ENCODE measurements at places on chromosomes 2 and 18.
A peak's percentile ranks its signal among the peaks of the same experiment; 100 is the strongest.

GRCh38 chr2:2801458-2801857 lies 470.4 kb upstream of the MYT1L start:
- DNase-seq: no peak

- DNase-seq: no peak
Observed at GRCh38 chr18:30481871-30482270, 560.7 kb downstream of the DSC3 start.

DNA sequence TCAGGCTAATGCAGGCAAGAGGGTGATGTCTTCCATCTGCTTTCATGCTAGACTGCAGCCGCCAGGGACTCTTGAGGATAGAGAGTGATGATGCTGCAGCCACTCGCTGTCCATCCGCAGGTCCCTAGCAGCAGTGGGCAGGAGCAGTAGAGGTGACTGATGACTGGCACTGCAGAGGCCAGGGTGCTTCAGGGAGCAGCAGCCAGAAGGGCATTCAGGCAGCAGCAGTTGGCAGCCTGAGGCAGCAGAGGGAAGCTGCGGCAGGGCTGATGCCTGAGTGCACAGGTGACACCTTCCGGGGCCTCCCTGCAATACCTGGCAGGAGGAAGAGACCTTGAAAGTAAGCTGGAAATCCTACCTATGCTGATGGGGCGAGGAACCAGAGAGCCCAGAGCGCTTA lies 214.2 kb downstream of the ICOS start:
- DNase-seq: no peak

GRCh38 chr2:229610872-229611271 lies 103.5 kb downstream of the DNER start:
- no peak for DNase-seq

GRCh38 chr2:58054264-58054663 lies 7.7 kb downstream of the VRK2 start:
- no peak for DNase-seq

- DNase-seq: no peak
Observed at GRCh38 chr2:2762913-2763312, 431.8 kb upstream of the MYT1L start.

DNA sequence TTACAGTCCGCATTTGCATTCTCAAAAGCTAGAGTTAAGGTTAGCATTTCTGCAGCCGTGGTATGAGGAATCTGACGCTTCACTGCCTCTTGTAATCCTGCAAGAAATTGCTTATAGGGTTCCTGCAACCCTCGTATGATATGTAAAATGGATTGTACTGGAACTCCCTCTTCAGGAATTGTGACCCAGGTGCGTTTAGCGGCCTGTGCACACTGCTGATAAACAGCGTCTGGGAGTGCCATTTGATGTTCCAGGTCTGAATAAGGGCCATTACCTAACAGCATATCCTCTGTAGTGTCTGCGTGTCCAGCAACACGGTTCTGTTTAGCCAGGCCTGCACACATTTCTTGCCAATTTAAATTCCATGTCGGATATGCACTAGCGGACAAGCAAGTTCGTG lies 42.5 kb downstream of the CXCR4 start:
- DNase-seq: no peak

GRCh38 chr2:58436872-58437271 lies 195.7 kb upstream of the FANCL start:
- DNase-seq: no peak

DNA sequence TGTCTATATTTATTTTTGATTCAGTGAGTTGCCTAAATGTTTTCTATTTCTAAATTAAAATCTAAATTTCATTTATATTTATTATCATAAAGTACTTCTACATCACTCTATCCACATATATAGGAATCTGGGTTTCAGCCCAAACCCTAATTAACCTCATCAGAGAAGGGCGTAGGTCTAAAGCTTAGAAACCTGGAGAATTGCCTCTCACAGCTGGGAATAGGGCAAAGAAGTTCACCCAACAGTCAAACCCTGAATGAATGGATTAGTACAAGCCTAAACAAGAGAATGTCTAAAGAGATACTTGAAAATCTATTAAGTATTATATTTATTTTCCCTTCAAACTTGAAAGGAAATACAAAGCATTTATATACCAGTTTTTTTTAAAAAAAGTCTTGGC lies 26.2 kb downstream of the TFPI start:
- peak; percentile 58 for DNase-seq

- no peak for DNase-seq
Observed at GRCh38 chr2:141878016-141878415, 252.8 kb downstream of the LRP1B start.

DNA sequence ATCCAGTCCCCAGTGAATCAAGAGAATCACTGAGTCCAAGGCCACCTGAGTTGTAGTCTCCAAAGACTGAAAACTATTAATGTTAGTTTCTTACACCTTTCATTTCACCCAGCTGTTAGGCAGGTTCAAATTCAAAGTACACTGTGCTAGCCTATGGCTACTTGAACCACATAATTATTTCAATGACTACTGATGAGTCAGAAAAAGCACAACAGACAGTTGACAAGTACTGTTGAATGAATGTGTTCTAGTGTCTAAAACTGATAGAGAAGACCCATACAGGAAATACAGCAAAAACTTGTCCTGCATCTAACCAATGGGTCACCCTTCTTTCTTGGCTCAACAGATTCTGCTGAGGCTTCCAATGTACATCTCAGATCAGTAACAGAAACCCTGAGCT lies 160.9 kb downstream of the MYO5B start:
- DNase-seq: no peak

GRCh38 chr18:47577520-47577919 lies 326.1 kb upstream of the SKOR2 start:
- no peak for DNase-seq

- no peak for DNase-seq
Observed at GRCh38 chr2:8856176-8856575, 18.8 kb upstream of the KIDINS220 start.

DNA sequence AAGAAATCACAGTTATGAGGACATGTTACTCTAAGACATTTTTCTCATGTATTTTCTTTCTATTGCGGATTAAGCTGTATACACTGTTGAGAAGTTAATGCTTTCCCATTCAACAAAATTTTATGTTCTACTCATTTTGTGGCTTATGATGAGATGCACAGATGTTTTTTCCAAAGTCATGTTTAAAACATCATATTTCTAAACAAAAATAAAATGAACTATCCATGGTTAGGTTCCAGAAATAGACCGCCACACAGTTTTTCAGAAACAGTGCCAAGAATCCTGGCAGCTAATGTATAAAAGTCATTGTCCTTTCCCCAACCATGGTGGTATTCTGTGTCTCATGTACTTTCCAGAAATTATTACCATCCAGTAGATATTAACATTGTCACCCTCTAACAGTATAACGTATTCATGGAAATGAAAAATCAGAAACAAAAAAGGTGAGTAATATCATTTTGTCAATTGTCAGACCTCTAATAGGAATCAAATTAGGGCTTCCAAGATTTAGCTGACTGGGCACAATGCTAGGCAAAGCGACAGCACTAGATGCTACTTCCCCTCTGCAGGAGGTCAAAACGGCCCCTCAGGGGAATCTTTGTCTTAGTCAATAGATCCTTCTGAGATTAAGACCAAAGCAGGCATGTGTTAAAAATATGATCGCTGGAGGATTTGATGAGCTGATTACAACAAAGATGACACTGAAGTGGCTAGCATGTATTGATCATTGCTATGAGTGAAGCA lies 54.4 kb upstream of the ZNF397 start:
- no peak for DNase-seq

GRCh38 chr2:12203528-12203927 lies 457.1 kb downstream of the LPIN1 start:
- DNase-seq: no peak

DNA sequence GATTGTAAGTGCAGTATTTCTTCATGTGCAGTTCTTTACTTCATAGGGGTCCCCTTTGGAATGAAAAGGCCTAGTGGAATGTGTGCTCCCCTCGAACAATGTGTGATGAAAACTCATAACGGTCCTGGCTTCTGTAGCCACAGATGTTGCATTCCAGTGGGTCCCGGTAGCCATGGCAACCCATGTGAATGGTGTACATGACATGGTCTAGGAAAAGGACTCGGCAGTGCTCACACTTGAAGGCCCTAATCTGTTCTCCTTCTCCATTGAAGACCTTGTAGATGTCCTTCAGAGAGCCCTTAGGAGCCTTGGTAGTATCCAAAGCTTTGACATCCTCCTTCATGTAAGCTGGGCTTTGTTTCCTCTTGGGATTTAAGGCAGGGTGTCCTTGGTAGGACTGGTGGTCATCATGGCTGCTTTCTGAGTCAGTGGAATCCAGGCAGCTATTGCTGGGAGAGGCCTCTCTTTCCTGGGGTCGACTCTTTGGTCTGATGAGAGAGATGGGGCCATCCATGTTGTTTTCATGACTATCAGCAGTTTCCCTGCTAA lies 144.0 kb downstream of the IKZF2 start:
- DNase-seq: no peak

DNA sequence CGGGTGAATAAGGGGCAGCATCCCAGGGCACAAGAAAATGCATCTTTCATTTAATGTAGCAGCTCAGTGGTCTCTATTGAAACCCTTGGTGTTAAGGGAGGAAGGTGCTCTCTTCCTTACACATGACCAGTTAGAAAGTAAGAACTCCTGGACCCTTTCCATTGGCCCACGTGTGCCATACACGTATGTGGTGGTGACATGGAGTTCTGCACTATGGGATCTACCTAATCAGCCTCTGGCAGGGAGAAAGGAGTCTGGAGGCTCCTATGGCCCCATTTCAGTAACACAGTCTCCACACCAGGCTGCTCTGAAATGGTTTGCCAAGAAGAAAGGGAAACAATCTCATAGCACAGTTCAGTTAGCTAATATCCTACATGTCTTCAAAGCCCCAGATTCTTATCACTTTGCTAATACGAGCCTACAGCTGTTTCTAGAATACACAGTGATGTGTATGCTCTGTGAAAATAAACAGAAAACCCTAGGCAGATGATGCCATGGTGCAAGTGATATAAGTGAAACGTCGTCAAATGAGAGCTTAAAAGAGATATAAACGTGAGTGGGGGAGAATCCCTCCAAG lies 7.0 kb downstream of the EFEMP1 start:
- DNase-seq: no peak

DNA sequence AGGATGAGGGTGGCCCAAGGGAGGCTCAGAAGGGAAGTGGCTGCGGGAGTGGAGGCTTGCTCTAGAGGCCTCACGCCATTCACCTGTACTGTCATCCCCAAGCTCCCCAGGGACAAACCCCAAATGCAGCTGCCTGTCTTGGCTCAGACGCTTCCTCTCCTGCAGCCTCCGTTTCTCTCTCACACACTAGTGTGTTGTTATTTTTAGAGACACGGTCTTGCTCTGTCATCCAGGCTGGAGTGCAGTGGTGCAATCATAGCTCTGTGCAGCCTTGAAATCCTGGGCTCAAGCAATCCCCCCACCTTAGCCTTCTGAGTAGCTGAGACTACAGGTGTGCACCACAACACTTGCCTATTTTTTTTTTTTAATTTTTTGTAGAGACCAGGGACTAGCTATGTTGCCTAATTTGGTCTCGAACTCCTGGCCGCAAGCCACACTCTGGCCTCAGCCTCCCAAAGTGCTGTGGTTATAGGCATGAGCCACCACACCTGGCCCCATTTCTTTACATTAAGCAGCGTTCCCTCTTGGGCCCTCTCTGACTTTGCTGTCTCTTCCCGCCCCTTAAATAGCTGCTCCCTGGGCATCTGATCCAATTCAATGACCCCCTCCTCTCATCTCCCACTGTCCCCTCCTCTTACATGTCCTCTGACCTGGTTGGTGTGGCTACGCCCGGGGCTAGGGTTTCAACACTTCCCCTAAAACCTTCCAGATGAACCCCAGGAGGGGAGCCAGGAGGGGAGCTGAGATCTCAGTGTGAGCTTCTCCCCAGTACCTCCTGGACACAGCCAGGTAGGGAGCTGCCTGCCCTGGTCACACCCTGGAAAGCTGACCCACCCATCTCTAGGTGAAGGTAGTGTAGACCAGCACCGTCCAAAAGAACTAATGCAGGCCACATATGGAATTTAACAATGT lies 24.0 kb upstream of the LOXHD1 start:
- no peak for DNase-seq

DNA sequence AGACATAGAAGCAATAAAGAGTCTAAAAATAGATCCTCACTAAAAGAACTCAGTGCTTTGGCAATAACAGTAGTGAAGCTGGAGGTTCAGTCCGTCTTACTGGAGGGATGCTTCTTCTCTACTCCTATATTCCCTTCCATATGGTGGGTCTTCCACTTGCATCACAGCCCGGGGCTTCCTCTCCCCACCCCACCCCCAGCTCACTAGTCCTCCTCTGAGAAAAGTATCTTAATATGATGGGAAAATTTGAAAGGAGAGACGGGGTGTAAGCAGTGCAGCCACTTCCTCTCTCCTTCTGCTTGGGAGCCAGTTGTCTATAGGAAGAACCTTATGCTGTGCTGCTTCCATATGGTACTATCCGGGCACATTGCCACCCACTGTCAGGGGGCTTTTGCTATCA lies 57.2 kb upstream of the SPOPL start:
- DNase-seq: no peak

DNA sequence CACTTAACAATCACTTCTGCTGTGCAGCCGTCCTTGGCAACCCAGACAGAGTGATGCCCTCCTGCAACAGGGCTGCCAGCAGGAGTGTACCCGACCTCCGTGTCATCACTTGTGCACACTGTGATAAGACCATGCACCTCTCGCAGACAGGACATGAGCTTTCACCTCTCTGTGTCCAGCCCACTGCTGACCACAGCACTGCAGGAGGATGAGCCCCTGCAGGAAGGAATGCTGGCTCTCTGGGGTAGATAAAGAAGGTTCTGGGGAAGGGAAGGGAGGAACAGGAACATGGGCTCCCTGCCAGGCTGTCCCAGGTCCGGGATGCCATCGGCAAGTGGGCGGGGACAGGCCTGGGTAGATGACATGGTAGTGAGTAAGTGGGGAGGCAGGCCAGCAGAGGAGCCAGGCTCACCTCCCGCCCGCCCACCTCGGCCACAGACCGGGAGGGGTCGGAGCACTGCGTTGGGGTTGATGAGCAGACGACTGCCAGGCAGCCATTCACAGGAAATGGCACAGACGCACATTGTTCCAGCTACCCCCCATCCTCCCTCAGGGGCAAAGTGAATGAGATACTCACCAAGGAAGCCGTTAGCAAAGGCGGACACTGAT lies 18.6 kb upstream of the COL6A3 start:
- DNase-seq: no peak

- DNase-seq: no peak
Observed at GRCh38 chr2:30978854-30979253, 159.4 kb downstream of the GALNT14 start.

DNA sequence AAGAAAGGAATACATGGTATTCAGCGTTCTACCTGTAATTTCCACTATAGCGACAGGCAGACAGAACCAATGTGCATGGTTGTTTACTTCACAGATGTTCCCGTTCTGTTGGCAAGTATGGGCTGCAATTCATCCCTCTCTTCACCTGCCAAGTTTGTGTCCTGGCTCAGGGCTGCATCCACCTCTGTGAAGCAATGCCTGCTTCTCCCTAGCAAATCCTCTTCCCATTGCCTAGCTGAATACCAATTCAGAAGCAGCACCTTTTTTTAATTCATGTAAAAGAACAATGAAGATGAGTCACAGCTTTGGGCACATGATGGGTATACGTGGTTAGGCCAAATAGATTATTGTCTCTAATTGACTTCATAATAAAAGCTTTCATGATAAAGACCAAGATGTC lies 54.7 kb upstream of the LRATD1 start:
- DNase-seq: no peak
